Karpas-422 (cell line): ENCODE measurements at places on chromosomes 12 and 14.
A peak's percentile ranks its signal among the peaks of the same experiment; 100 is the strongest.

DNA sequence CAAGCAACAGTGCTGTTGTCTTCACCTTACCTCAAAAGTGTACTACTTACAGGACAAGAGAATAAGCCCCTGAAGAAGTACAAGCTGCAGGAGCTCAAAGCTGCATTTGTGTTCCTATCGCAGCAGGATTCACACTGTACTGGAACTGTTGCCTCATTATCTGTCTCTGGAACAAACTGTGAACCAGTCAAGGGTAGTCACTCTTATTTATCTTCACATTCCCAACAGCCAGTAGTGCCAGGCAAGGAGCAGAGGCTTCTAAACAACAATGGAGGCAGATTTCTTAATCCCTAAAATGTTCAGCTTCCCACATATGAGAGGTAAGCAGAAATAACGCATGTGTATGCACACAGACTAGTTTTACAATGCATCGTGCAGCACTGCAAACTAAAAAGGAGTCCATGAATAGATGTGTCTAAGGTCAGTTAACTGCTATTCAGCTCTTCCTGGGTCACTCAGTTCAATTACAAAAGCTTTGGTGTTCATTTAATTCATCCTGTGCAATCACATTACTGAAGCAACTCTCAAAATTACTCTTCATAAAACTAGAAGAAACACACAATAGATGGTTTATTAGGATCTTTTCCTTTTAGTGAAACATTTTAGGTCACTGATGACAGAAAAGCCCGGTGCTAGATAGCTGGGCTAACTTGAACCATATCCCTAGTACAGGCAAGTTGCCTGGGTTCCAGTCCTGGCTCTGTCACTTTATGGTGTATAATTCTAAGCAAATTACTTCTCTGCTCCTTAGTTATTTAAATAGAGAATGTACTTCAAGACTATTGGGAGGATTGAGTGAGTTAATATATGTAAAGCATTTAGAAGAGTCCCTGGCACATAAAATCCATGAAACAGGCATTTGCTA lies 2.7 kb downstream of the APPL2 start:
- no peak for DNase-seq

GRCh38 chr14:34324363-34324795 lies 137.7 kb downstream of the SPTSSA start:
- peak; percentile 88 for DNase-seq

DNA sequence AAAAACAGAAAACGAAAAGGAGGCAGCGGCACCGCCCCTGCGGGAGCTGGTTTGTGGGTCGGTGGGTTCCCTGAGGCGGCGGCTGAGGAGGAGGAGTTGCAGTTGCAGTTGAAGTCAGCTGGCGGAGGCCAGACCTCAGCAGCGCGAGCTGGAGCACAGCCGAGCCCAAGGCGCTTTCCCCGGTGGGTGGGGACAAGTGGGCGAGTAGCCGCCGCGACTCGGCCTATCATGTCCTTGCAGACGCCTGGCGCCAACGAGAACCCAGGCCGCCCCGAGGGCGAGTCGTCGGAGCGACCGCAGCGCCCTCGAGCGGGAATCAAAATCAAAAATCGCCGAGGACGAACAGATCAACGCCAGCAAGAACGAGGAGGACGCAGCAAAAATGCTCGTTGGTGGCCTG lies 12.7 kb upstream of the CLEC1A start:
- DNase-seq, result no peak

- DNase-seq, result no peak
These were observed 28.5 kb downstream of the FAIM2 start for GRCh38 chr12:49875115-49875720.

- no peak for DNase-seq
These were observed 456.9 kb upstream of the TMEM132C start for GRCh38 chr12:127810041-127810440.
